ENCODE measurements at places on chromosomes 12 and 14. TPM values are rescaled to one million over a fixed set of nuclear protein-coding genes. Genes with fewer than 3 reads are reported as not detected.

Gene KRT77
- total RNA-seq = not detected

Gene OR4K2
- total RNA-seq = not detected

Gene LTBR
- total RNA-seq = 121 TPM

Gene TAS2R14
- 2.9 TPM for total RNA-seq

Gene RFX4
- total RNA-seq = not detected

Gene LRRIQ1
- total RNA-seq = 1.1 TPM
